GM12878 (cell line): ENCODE measurements at places on chromosomes 2 and 18. TPM values are rescaled to one million over a fixed set of nuclear protein-coding genes. Genes with fewer than 3 reads are reported as not detected.

GRCh38 chr18:384897-385296 lies 115.6 kb downstream of the COLEC12 start:
- no peak for DNase-seq

Gene C2orf15
- polyA plus RNA-seq = 2.3 and 2.8 TPM in 2 replicates

DNA sequence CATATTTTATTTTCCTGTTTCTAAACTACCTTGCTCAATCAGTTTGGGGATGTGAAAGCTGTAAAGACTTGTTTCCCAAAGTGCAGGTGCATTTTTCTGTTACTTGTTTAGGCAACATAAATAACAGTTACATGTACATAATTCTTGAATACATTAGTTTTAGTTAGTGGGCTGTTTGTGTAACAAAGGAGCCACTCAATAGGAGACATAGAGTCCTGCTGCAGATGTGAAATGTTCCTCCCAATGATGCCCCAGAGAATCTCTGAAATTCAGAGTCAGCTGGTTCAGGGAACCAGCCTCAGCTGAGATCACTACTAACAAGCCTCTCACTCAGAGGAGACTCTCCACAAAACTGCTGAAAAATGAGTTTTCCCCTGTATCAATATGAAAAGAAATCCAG lies 91.5 kb upstream of the TWSG1 start:
- DNase-seq = no peak

GRCh38 chr2:197828464-197829135 lies 24.2 kb downstream of the PLCL1 start:
- DNase-seq = no peak

GRCh38 chr2:42754776-42755140 lies 9.2 kb downstream of the OXER1 start:
- no peak for DNase-seq

GRCh38 chr2:177187631-177188312 lies 24.8 kb upstream of the HNRNPA3 start:
- DNase-seq = no peak

Gene GPN1
- polyA plus RNA-seq = 65.2 and 65.4 TPM in 2 replicates

DNA sequence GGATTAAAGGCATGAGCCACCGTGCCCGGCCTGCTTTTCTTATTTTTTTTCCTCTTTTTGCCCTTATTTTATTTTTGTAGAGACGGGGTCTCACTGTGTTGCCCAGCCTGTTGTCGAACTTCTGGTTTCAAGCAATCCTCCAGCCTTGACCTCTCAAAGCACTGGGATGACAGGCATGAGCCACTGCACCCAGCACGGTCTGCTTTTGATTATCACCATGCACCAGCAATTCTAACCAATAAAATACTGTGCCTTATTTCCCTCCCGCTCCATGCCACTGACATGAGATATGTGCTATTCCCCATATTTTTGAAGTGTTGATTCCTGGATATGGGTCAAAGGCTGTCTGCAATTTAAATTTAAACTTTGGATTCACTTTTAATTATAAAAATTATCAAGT lies 42.9 kb downstream of the ACYP2 start:
- DNase-seq = no peak

Gene NEU2
- not detected in 2 replicates for polyA plus RNA-seq

DNA sequence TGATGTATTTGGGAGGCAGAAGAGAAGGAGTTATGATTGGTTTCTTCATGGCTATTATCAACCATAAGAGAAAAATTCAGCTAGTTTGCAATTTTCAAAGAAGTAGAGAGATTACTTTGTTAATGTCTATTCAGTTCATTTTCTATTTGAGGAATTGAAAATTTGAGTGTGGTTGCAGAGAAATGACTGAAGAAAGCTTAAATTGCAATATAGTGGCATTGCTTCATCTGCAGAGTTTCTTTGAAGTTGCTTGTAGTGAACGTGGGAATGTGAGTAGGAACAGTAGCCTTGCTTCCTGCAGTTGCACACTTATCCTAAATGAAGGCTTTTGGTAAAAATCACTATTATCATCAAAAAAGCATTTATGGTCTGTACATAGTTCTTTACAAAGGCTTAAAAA lies 14.7 kb upstream of the CYRIA start:
- DNase-seq = no peak

GRCh38 chr2:70460333-70460732 lies 93.3 kb downstream of the TGFA start:
- no peak for DNase-seq

Gene POTEF
- not detected in 2 replicates for polyA plus RNA-seq

Gene TXNDC2
- not detected in 2 replicates for polyA plus RNA-seq

Gene RAB6C
- not detected in 2 replicates for polyA plus RNA-seq

Gene NDC80
- 80.8 and 84.5 TPM in 2 replicates for polyA plus RNA-seq

Gene KIF5C
- 0.25 and 0.27 TPM in 2 replicates for polyA plus RNA-seq

DNA sequence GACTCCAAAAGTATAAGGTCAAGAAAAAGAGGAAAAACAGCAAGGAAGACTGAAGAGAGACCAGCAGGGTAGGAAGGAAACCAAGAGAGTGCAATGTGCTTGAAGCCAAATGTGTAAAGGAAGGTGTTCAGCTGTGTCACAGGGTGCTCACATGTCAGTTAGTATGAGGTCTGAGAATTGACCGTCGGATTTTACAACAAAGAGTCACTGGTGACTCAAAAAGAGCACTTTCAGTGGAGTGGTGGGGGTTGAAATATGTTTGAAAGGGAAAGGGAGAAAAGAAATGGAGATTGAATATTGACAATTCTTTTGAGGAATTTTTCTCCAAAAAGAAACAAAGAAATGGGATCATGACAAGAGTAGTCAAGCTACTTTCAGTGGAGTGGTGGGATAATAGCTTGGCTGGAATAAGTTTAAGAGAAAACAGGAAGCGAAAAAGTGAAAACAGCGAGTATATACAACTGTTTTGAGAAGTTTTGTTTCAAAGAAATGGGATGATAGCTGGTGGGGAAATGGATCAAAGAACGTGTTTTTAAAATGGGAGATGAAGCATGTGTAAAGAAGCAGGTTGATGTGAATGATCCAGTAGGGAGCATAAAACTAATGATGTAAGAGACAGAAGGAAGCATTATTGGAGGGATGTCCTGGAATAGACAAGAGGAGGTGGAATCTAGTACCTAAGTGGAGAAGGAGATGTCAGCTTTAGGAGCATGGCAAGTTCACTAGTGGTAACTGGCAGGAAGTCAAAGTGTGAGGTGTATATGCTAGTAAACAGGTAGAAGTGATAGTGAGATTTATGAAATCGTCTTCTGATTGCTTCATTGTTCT lies 3.6 kb upstream of the TSPYL6 start:
- no peak for DNase-seq

GRCh38 chr18:50492097-50492496 lies 67.8 kb upstream of the MAPK4 start:
- no peak for DNase-seq

- DNase-seq = no peak
Observed at GRCh38 chr2:28452534-28453081, 43.3 kb upstream of the PLB1 start.

Gene SAG
- not detected in 2 replicates for polyA plus RNA-seq

Gene GPR45
- polyA plus RNA-seq = not detected in 2 replicates

- DNase-seq = no peak
Observed at GRCh38 chr2:5076599-5076998, 615.6 kb upstream of the SOX11 start.

Gene PHLPP1
- 0.78 and 0.82 TPM in 2 replicates for polyA plus RNA-seq

DNA sequence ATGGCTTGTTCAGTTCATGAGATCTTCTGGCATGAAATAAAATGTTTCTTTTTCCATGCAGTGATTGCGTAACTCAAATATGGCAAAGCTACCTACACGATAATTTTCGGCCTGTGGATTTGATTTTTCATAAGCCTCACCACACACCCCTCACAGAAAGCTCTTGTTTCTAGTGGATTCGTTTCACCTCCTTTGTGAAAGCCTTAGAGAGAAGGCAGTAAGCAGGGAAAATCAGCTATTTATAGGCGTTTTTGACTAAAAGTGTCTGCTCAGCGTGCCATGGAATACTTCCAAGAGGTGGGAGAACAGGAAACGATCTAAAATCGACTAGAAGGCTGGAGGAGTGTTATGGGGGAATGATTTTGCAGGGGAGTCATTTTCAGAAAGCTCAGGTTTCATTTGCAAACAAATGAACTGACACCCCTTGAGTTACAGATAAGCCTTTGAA lies 417.9 kb downstream of the TGIF1 start:
- no peak for DNase-seq

DNA sequence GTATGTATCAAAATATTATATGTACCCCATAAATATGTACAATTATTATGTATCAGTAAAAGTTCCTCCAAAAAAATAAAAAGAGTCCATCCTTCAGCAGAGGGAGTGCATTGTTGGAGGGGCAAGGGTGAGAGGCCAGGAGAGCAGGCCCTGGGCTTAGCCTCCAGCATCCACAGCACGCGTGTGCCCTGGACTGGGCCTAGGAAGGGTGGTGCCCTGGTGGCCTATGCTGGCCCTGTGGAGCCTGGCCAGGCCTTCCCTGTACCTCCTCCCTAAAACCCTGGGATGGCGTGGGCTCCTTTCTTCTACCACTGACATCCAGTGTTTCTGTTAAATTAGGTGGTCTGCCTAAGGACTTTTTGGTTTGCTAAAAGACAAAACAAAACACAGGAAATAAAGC lies 93.4 kb downstream of the SH3RF3 start:
- no peak for DNase-seq

Gene CRYGC
- polyA plus RNA-seq = not detected in 2 replicates

DNA sequence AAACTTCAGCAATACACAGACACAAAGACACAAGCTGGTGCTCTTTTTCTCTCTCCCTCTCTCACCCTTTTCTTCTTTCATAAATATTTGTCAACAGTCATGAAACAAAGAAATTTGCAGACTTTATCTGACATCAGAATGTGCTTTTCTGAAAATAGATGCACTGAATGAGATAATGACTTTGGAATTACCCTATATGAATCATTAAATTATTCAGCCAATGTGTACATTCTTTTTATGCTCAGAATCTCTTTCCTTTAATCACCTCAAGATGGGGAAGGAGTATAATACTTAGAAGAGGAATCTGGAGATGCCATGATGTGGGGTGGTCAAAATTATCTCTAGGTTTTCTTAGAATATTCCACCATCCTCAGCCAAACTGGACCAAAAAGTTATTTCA lies 289.9 kb downstream of the LRRTM1 start:
- no peak for DNase-seq

GRCh38 chr2:72961853-72962468 lies 44.6 kb downstream of the EMX1 start:
- DNase-seq = no peak

GRCh38 chr2:192604295-192604694 lies 409.6 kb upstream of the TMEFF2 start:
- DNase-seq = no peak

- no peak for DNase-seq
Observed at GRCh38 chr2:130796290-130796689, 40.4 kb upstream of the ARHGEF4 start.

DNA sequence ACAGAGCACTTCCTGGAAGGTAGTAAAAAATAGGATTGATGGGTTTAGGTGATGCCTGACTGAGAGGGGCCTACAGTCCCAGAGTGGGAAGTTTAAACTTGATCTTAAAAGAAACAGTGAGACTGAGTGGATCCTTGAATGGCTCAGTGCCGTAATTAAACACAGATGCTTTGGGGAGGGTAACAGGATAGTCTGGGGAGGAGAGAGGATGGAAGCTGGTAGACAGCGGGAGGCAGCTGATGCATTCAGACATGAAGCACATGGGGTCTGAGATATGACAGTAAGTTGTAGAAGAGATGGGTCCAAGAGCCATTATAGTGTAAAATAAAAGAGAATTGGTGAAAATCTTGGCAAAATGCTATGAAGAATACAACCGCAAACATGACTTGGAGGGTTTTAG lies 54.4 kb downstream of the AOX1 start:
- DNase-seq = no peak

DNA sequence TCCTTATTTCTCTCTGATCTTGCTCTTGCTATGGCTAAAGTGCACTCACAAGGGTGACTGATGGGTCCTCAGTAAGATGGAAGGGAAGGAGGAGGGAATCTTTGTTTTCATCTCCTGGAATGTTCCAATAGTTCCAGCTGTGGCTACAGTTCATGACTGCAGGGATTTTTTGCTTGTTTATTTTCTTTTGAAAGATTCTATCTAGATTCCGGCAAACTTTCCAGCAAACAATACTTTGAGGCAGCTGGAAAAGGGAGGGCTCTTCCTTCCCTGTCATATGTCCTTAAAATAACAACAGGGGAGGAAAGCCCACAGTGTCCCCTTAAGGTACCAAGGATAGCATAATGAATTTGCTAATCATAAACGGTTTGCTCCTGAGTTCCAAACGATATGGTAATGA lies 111.3 kb upstream of the SLC14A2 start:
- no peak for DNase-seq

Gene CKAP2L
- 32.8 and 37.4 TPM in 2 replicates for polyA plus RNA-seq

DNA sequence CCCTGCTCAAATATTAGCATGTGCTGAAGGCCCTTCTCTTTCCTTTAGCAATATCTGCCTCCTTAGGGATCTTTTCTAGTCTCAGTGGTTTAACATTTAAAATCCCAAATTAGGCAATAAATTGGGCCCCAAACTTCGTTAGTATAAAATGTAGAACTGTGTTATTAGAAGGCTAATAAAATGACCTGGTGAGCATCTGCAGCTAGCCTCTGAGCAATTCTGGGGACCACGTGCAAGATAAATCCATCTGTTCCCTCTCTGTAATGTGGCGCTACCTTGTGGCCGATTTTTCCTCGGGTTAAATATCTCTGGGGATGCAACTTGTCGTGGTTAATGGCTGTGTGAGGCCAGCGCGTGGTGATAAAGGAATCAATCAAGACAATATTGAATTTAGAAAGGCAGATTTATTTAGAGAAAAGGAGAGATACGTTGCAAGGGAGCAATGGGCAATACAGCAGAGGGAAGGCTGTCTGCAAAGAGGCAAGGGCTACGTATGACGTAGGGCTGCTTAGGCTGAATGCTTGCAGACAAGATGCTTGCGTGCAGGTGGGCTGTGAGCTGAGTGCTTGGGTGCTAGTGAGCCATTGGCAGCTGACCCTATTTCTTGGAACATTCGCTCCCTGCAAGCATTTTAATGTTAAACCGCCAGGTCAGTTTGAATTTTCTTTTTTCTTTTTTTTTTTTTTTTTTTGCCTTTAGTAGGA lies 18.5 kb upstream of the IL36G start:
- DNase-seq = no peak

Gene SH3RF3
- 0.78 and 1.1 TPM in 2 replicates for polyA plus RNA-seq

GRCh38 chr2:95307036-95307435 lies 9.9 kb downstream of the KCNIP3 start:
- no peak for DNase-seq

GRCh38 chr2:106185475-106186184 lies 8.5 kb downstream of the UXS1 start:
- no peak for DNase-seq

Gene PRSS56
- polyA plus RNA-seq = not detected in 2 replicates

DNA sequence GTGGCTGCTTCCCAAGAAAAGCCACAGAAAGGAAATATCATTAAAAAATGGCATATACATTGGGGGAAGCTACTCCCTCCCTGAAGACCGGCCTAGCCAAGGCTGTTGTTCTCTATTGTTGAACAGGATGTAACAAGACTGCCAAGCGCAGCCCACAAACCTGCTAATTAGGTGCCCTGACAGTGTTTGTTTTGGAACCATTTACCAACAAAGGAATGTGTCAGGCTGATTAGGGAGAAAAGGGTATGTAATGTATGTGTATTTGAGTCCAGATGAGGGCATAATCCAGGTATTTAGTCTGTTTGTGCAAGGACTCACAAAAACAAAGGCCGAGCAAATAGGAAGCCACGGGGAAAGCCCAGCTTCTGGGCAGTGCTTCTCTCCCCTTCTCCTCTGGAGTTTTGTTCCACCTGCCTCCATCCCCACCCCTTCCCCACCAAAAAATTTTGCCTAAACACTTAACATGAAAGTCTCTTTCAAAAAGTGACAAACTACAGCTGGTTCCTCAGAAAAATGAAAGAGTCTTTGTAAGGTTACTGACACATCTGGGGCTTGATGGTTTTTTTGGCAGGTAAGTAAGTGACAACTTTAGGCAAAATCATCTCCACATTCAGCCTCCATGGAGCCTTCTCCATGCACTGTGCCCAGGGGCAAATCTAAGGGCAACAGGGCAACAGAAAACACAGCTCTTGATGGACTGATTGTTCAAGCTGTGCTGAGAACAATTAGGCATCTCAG lies 78.3 kb upstream of the FZD5 start:
- DNase-seq = no peak
